ENCODE measurements at places on chromosomes 7 and 10.
A peak's percentile ranks its signal among the peaks of the same experiment; 100 is the strongest.

DNA sequence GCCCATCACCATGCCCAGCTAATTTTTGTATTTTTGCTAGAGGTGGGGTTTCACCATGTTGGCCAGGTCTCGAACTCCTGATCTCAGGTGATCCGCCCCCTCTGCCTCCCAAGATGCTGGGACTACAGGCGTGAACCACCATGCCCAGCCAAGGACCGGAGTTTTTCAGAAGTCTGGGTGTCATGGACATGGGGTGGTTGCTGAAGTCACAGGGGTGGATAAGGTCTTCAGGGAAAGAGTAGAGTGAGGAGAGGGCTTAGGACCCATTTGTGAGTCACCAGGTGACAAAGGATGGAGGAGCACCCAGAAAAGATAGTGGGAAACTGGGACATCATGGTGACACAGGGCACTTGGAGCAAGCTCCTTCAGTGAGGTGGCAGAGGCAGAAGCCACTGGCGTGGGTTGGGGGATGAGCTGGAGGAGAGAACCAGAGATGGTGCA, 2.8 kb upstream of the GPRIN2 start:
- peaks cover 7% of the 10 kb centered on the region for H3K4me1 ChIP-seq
- no peak overlapping the region for H3K27ac ChIP-seq
- H3K4me3 ChIP-seq: no peak overlapping the region
- DNase-seq: no peak
- H3K27me3 ChIP-seq: no peaks in the 10 kb centered on the region

GRCh38 chr10:77713521-77714280, 76.1 kb upstream of the KCNMA1 start:
- no peaks in the 10 kb centered on the region for H3K36me3 ChIP-seq
- H3K27ac ChIP-seq: no peak overlapping the region
- no peak for DNase-seq
- no peaks in the 10 kb centered on the region for H3K27me3 ChIP-seq

- no peak for DNase-seq
- H3K27ac ChIP-seq: no peak overlapping the region
- peaks cover 5% of the 10 kb centered on the region for H3K36me3 ChIP-seq
- H3K4me3 ChIP-seq: no peak overlapping the region
- H3K27me3 ChIP-seq: no peaks in the 10 kb centered on the region
- H3K4me1 ChIP-seq: peaks cover 35% of the 10 kb centered on the region
These were observed 143.4 kb downstream of the TCF7L2 start for GRCh38 chr10:113093188-113094113.

DNA sequence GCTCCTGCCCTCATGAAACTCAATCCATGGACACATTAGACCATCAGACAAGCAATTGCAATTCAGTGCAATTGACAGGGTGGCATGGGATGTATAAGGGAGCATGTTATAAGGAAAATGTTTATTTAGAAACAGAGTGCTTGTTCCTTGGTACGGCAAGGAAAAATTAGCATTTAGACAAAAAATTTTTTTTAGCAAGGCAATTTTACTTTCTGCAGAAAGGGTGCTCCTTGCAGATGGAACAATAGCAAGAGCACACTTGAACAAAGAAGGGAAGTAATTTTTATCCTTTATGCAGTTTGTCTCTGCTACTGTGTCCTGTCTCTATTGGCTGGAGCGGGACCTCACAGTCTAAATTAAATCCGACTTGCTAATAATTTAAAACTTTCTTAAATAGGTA, 6.2 kb upstream of the BAG3 start:
- DNase-seq: no peak
- H3K36me3 ChIP-seq: no peaks in the 10 kb centered on the region
- H3K4me3 ChIP-seq: no peak overlapping the region
- H3K27me3 ChIP-seq: no peaks in the 10 kb centered on the region
- H3K4me1 ChIP-seq: no peaks in the 10 kb centered on the region

DNA sequence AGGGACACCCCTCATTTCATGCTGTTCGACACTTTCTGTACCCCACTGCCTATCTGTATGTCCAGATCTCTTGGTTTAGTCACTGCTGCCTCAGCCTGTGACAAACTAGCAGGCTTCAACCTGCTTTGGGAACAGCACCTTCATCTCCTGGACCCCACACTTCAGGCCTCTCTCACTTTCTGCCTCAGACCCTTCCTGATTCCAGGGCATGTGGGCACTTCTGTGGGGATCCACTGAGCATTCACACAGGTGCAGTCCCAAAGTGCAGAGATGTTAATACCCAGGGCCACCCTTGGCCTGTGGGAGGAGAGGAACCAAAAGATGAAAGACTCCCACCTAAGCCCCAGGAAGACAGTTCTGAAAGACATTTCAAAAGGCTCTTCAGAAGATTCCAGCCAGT, 29.4 kb upstream of the C10orf71 start:
- H3K27ac ChIP-seq: no peak overlapping the region
- H3K4me1 ChIP-seq: no peaks in the 10 kb centered on the region
- DNase-seq: no peak
- H3K36me3 ChIP-seq: no peaks in the 10 kb centered on the region
- H3K27me3 ChIP-seq: no peaks in the 10 kb centered on the region
- no peak overlapping the region for H3K4me3 ChIP-seq

GRCh38 chr7:142391191-142391992, 133.5 kb upstream of the PRSS58 start:
- no peaks in the 10 kb centered on the region for H3K4me1 ChIP-seq
- H3K27me3 ChIP-seq: no peaks in the 10 kb centered on the region
- H3K36me3 ChIP-seq: no peaks in the 10 kb centered on the region

GRCh38 chr10:119520283-119520682, 22.2 kb downstream of the RGS10 start:
- no peaks in the 10 kb centered on the region for H3K27me3 ChIP-seq
- H3K4me3 ChIP-seq: no peak overlapping the region
- peaks cover 3% of the 10 kb centered on the region for H3K36me3 ChIP-seq
- no peaks in the 10 kb centered on the region for H3K4me1 ChIP-seq
- H3K27ac ChIP-seq: no peak overlapping the region

- H3K36me3 ChIP-seq: no peaks in the 10 kb centered on the region
- H3K27ac ChIP-seq: peak overlapping the region; percentile 80
- H3K4me1 ChIP-seq: peaks cover 54% of the 10 kb centered on the region
- H3K4me3 ChIP-seq: peak overlapping the region; percentile 99
- H3K27me3 ChIP-seq: no peaks in the 10 kb centered on the region
These were observed 901 bp upstream of the CCNY start for GRCh38 chr10:35335133-35336083.

DNA sequence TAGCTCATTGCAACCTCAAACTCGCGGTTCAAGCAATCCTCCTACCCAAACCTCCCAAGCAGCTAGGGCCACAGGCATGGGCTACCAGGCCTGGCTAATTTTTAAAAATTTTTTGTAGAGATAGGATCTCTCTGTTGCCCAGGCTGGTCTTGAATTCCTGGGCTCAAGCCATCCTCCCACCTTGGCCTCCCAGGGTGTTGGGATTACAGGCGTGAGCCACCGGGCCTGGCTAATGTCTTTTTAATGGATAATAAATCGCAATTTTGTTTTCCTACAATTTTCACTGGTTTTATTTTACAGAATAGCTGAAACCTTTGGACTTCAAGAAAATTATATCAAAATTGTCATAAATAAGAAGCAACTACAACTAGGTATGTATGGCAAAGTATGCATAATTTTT, 10.9 kb downstream of the NUB1 start:
- H3K4me3 ChIP-seq: no peak overlapping the region
- H3K27me3 ChIP-seq: no peaks in the 10 kb centered on the region
- no peaks in the 10 kb centered on the region for H3K4me1 ChIP-seq
- DNase-seq: no peak
- H3K27ac ChIP-seq: no peak overlapping the region
- peaks cover 34% of the 10 kb centered on the region for H3K36me3 ChIP-seq

- no peak for DNase-seq
- no peaks in the 10 kb centered on the region for H3K36me3 ChIP-seq
- H3K27me3 ChIP-seq: no peaks in the 10 kb centered on the region
- no peaks in the 10 kb centered on the region for H3K4me1 ChIP-seq
These were observed 267.1 kb downstream of the ARL4A start for GRCh38 chr7:12954380-12955033.

DNA sequence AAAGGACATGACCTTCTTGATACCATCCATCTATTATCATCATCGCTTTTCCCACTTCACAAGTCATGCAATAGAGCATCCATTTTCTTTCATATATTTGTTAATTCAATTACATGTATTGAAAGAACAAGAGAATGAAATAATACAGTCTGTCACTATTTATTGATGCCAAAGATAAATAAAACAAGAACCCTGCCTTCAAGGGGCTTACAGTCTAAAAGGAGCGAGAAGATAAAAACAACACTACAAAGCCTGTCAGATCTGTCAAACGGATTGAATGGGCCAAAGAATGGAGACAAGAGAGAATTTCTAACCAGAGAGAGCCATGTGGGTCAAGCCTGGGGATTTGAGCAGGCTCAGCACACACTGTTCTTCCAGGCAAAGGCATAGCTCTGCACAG, 15.9 kb downstream of the CPA5 start:
- no peak for DNase-seq
- peaks cover 47% of the 10 kb centered on the region for H3K4me1 ChIP-seq
- no peak overlapping the region for H3K4me3 ChIP-seq
- H3K27ac ChIP-seq: no peak overlapping the region
- no peaks in the 10 kb centered on the region for H3K36me3 ChIP-seq

GRCh38 chr10:122083478-122084025, 94.6 kb downstream of the TACC2 start:
- no peak overlapping the region for H3K27ac ChIP-seq
- H3K27me3 ChIP-seq: no peaks in the 10 kb centered on the region
- H3K36me3 ChIP-seq: peaks cover 20% of the 10 kb centered on the region
- H3K4me1 ChIP-seq: no peaks in the 10 kb centered on the region
- DNase-seq: no peak

GRCh38 chr10:86497621-86498020, 24.0 kb downstream of the WAPL start:
- no peak for DNase-seq
- H3K4me1 ChIP-seq: peaks cover 7% of the 10 kb centered on the region
- H3K27me3 ChIP-seq: no peaks in the 10 kb centered on the region
- H3K4me3 ChIP-seq: no peak overlapping the region

- DNase-seq: no peak
- no peaks in the 10 kb centered on the region for H3K36me3 ChIP-seq
- no peaks in the 10 kb centered on the region for H3K4me1 ChIP-seq
- H3K27me3 ChIP-seq: no peaks in the 10 kb centered on the region
- H3K4me3 ChIP-seq: no peak overlapping the region
These were observed 11.0 kb downstream of the PRR15 start for GRCh38 chr7:29574659-29575058.

GRCh38 chr10:64261676-64262075, 740.5 kb downstream of the REEP3 start:
- no peaks in the 10 kb centered on the region for H3K36me3 ChIP-seq
- no peaks in the 10 kb centered on the region for H3K27me3 ChIP-seq
- no peaks in the 10 kb centered on the region for H3K4me1 ChIP-seq
- H3K4me3 ChIP-seq: no peak overlapping the region
- DNase-seq: no peak
- no peak overlapping the region for H3K27ac ChIP-seq

- no peak for DNase-seq
- no peak overlapping the region for H3K27ac ChIP-seq
- no peak overlapping the region for H3K4me3 ChIP-seq
- no peaks in the 10 kb centered on the region for H3K4me1 ChIP-seq
These were observed 95.3 kb upstream of the DNAJB12 start for GRCh38 chr10:72449941-72450441.

DNA sequence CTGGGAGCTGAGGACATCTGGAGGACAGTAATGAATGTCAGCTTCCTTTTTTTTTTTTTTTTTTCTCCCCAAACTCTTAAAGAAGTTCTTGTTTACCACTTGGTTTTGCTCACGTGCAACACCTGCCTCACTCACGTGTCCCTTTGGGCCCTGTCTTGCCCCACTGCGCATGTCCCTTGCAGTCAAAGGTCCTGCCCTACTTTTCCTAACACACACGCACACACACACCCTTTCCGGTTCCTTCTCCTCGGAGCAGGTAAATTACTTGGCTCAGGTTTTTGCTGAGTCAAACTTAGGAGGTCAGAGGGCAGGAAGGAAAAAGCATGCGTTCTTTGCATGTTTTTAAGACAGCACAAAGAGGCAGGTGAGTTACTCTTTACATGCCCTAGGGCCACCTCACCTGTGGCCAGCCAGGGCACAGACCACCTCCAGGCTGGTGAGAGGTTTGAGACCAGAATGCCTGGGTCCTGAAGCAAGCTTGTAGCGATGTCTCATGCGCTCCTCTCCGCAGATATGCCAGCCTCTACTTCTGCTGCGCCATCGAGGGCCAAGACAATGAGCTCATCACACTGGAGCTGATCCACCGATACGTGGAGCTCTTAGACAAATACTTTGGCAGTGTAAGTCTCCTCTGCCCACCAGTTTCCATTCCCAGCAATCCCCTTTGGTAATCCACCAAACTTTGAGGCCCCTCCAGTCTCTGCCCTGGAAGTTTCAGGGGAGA, 2.8 kb downstream of the AP1S1 start:
- peaks cover 12% of the 10 kb centered on the region for H3K4me1 ChIP-seq
- no peak overlapping the region for H3K4me3 ChIP-seq
- H3K27me3 ChIP-seq: no peaks in the 10 kb centered on the region
- H3K27ac ChIP-seq: no peak overlapping the region

DNA sequence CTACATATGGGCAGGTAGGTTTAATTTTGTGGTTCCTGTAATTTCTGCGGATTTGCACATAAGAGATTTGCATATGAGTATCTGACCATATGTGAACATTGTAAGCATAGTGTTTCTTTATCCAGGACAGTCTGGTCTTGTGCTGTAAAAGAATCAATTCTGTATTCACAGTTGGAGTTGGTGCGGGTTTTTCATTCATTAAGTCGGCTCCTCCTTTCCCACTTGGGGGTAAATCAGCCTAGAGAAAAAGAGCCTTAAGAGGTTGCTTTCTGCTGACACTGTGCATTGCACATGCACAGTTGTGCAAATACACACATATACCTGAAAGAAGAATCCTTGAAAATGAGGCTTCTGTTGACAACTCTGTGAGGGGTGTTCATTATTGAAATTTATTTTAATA, 6.1 kb upstream of the CYP26C1 start:
- no peaks in the 10 kb centered on the region for H3K36me3 ChIP-seq
- no peak for DNase-seq
- H3K4me1 ChIP-seq: no peaks in the 10 kb centered on the region
- H3K27ac ChIP-seq: no peak overlapping the region
- H3K4me3 ChIP-seq: no peak overlapping the region

DNA sequence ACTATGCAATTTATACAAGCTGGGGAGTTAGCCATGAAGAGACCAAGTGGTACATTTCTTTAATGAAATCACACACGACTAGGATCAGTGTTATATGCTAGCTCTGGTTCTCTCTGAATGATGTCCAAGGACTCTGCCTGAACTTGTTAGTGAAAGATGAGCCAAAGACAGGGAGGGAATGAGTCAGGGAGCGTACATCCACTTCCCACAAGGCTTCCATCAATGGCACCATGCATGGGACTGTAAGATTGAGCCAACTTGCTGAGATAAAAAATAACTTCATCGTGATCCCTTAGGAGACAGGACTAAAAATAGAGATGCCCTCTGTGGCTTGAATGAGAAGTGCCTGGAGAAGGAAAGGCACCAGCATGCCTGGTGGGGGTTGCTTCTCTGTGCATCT, 629.7 kb downstream of the ACTR3B start:
- no peaks in the 10 kb centered on the region for H3K27me3 ChIP-seq
- no peak for DNase-seq
- no peak overlapping the region for H3K4me3 ChIP-seq
- H3K27ac ChIP-seq: no peak overlapping the region
- no peaks in the 10 kb centered on the region for H3K36me3 ChIP-seq

Data from thoracic aorta (tissue), 2 donors.